ENCODE measurements at places on chromosomes 1 and 21.

- no peak for DNase-seq
Measured at GRCh38 chr1:2412773-2413494, 570 bp upstream of the PEX10 start.

DNA sequence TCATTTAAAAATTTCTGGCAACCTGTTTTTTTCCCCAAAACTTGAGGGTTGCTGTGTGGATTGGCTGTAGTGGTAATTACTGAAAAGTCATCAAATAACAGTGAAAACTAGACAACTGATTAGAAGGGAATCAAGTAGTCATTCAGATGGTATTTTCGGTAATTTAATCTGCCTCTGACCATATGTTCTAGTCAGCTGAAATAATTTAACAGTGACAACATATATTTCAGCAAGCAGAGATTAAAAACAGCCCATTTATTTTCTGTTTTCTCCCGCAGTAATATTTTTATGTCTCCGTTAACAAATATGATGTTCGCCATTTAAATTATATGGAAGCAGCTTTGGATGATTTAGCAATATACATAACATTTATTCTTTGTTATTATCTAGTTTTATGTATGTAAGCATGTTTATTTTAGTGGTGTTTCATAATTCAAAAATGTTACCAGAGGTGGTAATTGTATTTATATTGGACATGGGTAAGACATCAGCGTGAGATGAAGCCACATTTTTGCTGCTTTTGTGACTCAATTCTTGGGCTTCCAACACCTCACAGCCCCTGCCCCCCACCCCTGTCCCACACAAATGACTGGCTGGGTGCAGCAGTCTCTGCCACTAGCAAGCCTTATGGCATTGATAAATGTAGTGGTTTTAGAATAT lies 104.4 kb downstream of the GALNT2 start:
- no peak for DNase-seq

GRCh38 chr1:235942979-235943575 lies 76.4 kb upstream of the LYST start:
- DNase-seq, result no peak

DNA sequence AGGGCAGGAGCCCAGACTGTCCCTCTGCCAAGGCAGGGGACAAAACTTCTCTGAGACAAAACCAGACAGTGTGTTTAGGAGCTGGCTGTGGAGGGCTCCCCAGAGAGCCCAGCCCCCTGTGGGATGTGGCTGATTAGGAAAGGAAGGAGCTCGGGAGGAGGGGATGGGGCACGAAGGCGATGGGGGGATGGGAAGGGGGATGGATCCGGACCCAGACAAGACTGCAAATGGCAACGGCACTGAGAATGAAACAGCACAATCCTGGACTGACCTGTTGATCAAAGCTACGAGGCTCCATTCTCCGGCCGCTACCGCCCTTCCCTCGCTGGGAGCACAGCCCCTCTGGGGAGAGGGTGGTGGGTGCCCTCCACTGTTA lies 33.1 kb downstream of the FOXO6 start:
- no peak for DNase-seq

DNA sequence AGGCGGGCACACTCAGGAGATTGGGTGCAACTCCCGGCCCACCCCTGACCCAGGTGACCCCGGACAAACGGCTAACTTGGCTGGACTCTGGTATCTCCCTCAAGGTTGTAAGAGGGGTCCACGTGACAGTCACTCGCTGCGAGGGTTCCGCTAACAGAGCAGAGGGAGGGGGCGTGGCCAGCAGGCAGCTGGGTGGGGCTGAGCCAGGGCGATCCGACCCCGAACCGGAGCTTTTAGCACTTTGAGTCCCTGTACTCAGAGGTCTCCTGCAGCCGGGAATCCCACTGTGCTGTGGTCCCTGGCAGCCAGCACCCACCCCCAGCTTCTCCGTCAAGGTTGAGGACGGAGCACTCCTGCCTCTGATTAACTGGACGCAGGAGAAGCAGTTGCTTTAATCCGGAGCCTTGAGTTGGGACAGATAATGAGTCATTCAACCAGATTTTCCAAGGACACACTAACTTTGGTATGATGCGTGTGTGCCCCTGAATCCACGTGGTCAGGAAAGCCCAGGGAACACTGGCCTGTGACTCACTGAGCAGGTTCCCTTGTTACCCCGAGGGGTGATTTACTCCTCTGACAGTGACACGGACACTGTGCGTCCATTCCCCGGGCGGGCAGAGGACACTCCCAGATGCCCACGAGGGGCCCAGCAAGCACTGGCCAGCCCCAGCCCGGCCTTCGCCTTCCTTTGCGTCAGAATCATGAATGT lies 16.8 kb downstream of the TRPM2 start:
- DNase-seq, result no peak

GRCh38 chr1:86841116-86841515 lies 72.8 kb downstream of the SELENOF start:
- DNase-seq, result no peak

DNA sequence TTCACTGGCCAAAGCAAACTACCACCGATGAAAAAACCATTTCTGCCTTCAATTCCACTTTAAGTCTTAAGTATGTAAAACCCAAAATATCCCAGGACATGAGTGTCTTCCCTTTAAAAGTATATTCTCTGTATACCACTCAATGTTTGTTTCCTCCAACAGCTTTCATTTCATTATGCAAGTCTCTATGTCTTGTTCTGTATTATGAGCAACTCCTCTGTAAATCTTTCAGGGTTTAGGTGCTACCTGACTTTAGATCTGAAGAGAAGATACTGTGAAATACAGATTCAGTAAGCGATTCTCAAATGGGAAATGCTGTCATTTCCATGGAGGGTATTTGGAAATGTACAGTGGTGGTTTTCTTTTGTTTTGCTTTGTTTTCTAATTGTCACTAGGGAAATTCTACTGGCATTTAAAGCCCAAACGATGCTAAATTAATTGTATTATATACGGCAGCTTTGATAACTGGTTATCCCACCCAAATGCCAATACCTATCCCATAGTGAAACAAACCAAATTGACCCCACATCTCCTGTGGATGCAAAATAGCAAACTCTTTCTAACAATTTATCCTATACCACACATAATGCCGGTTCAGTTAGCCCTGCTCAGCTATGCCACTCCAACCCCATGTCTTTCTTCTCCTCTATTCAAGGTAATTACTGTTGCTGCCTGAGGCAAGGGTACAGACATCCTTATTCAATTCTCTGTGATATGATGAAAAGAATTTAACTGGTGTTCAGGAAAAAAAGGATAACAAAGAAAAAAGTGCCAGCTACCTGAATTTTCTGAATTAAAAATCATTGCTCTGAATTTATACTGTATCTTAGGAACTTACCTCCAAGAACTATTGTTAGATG lies 182.8 kb downstream of the EIF4G3 start:
- DNase-seq, result no peak

DNA sequence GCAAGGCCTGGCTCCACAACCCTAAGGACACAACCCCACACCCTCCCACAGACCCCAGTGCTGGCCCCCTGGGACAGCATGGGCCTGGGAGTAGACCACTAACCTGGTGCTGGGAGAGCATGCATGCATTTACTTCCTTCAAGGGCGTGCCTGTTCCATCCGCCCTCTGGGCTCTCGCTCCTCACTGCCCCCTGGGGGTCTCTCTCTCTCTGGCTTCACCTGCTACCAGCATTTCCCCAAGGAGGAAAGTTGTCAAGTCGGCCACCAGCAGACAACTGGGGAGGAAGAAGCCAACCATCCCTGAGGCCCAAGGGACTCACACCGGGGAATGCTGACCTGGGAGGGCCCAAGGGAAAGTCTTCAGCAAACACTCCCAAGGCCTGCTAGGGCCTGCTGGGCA lies 6.5 kb downstream of the LRP8 start:
- no peak for DNase-seq

- DNase-seq, result no peak
Measured at GRCh38 chr1:229028544-229028943, 242.4 kb upstream of the RAB4A start.

GRCh38 chr1:215475796-215476481 lies 91.2 kb upstream of the KCTD3 start:
- DNase-seq, result no peak

- no peak for DNase-seq
Measured at GRCh38 chr1:243735457-243735856, 114.6 kb downstream of the AKT3 start.

DNA sequence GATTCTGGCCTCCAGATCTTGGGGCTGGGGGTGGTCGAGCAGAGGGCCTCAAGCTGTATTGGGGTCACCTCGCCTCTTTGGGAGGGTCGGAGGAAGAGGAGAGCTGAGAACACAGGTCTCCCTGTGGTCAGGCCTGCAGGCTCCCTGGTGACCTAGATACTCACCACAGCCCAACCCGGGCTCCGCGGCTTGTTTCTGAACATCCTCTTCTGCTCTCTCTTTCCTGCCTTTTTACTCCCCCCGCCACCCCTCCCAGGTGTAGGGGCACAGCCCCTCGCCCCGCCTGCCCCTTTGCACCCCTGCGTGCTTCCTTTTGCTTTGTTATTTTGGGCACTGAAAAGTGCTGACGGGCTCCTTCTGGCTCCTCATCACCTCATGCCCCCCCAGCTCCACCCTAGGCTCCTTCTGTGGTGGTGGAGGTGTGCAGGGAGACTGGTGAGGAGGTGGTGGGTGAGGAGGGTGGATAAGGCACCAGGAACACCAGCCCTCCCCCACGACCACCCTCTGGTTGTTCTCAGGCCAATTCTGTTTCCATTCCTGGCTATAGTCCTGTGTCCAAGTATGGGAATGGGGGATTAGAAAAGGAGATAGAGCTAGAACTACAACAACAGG lies 10.6 kb upstream of the LINGO4 start:
- DNase-seq, result no peak

- no peak for DNase-seq
Measured at GRCh38 chr1:175188936-175189335, 3.6 kb downstream of the KIAA0040 start.

- peak; percentile 69 for DNase-seq
Measured at GRCh38 chr1:204828352-204828850, 42.3 kb upstream of the NFASC start.

- DNase-seq, result no peak
Measured at GRCh38 chr1:17929224-17929623, 174.1 kb downstream of the ACTL8 start.

- no peak for DNase-seq
Measured at GRCh38 chr1:69911301-69911801, 294.0 kb downstream of the LRRC40 start.

DNA sequence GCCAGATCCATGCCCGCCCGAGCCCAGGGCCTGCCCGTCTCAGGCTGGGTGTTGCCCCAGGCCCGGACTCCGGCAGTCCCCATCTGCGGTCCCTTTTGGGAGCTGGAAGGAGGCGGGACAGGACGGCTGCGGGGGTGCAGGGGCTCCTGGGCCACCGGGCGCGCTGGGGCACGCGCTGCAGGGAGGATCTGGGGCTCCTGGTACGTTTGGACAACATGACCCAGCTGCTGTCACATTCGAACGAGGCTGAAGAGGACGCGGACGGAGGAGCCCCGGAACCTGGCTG lies 6.6 kb upstream of the CALML6 start:
- no peak for DNase-seq

GRCh38 chr21:37463083-37463801 lies 96.7 kb downstream of the DYRK1A start:
- no peak for DNase-seq

GRCh38 chr1:28716336-28716735 lies 20.4 kb upstream of the YTHDF2 start:
- DNase-seq, result no peak

DNA sequence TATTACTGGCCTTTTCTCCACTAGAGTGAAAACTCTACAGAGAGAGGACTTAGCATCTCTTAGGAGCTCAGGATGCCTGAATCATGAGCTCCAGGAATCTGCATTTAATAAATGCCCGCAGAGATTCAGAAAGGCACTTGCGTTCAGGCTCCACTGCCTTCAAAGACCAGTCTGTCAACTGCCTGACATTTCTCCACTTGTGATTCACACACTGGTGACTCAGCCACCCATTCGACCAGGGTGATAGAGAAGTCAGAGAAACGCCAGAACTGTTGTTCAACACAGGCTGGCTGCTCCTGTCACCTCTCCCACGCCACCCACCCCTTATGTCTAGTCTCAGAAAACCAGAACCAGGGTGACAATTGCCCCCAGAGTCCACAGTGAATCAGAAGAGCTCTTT lies 26.9 kb upstream of the LBR start:
- no peak for DNase-seq

DNA sequence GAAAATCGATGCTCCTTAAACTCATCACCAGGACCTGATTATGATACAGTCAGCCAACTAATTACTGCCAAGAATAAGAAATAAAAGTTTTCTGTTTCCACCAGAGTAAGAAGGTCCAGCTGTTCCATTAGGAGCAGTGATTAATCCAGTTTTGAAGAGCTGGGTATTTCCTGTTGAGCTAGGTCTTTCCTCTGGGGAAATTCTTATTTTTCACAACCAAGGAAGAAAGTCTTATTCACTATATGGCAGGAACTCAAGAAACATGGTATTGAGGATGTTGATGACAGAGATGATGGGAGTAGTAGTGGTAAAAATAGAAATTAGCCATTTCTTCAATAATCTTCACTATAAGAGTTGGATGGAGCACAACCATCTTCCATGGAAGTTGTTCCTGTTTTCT lies 374.6 kb upstream of the RUNX1 start:
- DNase-seq, result no peak

DNA sequence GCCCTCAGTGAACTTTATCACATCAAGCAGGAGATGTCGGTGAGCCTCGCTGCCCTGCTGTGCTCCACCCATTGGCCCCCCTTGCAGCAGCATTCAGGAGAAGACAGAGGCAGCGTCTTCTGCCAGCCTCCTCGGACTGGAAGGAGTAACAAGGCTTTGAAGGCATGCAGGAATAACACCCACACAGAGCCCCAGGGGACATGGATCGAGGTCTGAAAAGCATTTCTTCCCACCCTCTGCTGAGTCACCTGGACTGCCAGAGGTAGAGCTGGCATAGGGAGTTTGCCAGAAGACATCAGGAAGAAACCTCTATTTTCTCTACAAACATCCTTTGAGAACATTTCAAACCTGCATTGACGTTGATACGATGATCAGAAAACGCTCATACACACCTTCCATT lies 42.9 kb downstream of the COL18A1 start:
- no peak for DNase-seq

DNA sequence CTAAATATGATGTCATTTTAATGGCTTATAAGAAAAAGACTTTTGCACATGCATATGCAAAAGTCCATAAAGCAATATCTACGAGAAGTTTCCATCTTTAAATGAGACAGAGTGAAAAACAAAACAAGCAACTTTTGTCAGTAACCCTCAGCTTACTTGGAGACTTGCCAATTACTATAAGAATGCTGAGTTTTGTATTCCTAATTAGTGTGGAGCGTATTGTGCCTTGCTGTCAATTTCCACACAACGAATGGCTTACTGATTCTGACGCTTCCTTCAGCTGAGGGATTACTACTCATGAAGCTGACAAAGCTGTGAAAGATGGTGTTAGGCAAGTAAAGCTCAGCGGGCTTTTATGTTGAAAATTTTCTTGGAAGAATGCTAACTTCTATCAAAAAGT lies 440.4 kb upstream of the ADAMTS5 start:
- DNase-seq, result no peak

DNA sequence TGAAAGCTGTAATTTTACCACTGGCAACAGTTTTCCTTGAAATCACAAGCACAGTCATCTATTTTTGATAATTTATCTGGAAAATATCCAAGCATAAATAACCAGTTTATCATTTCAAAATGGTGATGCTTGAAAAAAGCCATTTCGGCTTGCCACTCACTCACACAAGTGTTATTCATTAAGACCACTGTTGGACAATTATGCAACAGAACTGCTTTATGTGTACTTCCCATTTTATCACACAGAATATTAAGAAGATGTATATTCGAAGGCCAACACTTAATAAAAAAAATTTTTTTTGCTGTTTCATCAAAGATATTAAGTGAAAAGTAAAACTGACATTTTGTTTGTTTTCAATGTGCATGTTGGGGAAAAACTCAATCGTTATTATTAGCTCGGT lies 62.3 kb downstream of the EIF4G3 start:
- no peak for DNase-seq
